ENCODE measurements at places on chromosomes 3 and 15.

GRCh38 chr3:135490219-135490915, 475.2 kb upstream of the PPP2R3A start:
- DNase-seq, result no peak

DNA sequence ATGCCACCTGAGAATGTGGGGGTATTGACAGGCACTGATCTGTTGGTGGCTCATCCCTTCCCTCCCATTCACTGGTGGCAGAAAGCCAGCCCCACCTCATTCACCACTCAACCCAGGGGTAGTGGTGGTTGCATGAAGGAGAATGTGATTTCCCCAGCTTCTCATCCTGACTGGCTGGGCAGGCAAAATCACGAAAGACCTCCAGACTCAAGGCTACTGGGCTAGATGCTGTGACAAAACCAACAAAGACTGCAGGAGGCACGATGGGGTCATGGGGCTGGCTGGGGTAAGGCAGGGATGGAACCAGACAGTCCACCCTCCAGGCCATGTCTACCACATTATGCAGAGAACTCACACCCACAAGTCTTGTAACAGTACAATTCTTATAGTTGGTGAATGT, 33.9 kb downstream of the FSTL1 start:
- no peak for DNase-seq

DNA sequence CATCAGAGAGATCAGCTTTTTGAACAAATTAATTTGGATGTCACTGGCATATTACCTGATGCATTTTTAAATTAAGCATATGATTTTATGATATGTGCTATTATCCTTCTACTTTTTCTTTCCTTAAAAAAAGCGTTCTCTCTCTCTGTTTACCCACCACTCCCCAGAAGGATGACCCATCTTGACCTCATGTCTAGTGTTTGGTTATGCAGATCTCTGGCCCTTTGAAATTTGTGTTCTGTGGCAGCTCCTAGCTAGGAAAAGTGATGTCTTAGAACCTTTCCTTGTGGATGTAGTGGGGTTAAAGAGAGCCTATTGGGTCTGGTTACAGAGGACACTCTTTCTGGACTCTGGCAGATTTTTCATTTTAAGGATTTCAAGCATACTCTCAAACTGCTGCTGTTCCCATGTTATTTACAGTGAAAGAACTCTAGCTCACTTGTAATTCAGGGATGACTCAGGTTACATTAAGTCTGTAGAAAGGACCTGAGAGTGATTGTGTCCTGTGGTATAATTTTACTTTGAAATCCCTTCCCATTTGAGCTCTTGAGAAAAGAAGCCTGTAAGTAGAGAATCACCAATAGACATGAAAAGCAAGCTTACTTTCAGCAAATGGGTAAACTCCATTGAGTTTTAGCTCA, 23.8 kb downstream of the ARHGEF26 start:
- DNase-seq, result no peak

GRCh38 chr3:73685061-73685460, 60.3 kb upstream of the PDZRN3 start:
- DNase-seq, result no peak

GRCh38 chr3:102169915-102170479, 264.8 kb upstream of the ZPLD1 start:
- no peak for DNase-seq

- DNase-seq, result no peak
Measured at GRCh38 chr15:88748081-88748480, 55.2 kb upstream of the ACAN start.

GRCh38 chr15:48888191-48888590, 10.3 kb downstream of the EID1 start:
- no peak for DNase-seq

Data from spinal cord (tissue), 10 donors.